ENCODE measurements at places on chromosomes 16 and 17.

DNA sequence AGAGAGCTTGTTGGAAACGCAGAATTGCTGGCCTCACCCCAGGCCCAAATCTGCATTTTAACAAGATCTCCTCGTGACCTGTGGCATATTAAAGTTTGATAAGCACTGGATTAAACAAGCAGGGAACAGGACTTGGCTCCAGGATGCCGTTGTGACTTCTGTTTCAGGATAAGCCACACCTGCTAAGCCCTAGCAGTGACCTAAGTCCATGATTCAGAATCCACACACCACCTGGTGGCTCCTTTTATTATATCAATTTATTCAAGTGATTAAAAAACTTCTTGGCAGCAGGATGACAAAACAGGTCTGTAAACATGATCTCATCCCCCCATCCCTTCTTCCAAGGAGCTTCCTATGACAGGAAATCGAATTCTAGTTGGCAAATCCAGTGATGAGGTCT, 9.1 kb downstream of the NAGPA start:
- DNase-seq: no peak

GRCh38 chr17:30299000-30299399, 7.3 kb upstream of the BLMH start:
- no peak for DNase-seq

DNA sequence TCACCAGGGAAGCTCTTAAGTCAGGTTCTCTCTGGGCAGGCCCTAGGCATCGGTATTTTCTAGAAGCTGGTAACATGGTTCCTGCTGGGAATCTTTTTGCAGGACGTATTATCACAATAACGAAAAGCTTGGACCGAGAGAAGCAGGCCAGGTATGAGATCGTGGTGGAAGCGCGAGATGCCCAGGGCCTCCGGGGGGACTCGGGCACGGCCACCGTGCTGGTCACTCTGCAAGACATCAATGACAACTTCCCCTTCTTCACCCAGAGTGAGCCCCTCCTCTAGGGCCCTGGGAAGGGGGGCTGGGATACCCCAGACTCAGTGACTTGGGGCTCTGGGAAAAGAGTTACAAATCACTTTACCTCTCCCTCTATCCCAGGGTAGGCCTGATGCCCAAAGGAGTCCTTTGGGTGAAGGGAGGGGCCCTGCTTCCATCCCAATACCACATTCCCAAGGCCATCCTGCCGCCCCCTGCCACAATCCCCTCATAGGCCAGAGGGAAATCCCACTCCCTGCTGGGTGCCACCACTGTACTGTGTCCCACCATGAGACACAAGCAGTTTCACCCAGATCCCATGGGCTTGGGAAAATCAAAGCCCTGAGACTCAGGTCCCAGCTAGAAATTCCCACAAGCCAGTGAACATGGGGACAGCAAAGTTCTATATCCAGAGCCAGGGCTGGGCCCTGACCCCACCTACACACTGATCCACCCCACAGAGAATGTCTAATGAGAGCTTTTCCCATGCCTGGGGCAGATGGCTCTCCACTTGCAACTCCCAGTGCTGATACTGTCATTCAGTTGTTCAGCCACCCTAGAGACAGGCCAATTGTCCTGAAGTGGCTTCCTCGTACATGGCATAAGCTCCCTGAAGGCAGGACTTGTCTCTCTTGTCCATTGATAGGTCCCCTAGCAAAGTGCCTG, 23.0 kb downstream of the CDH5 start:
- DNase-seq: no peak

GRCh38 chr17:77247048-77247541, 106.3 kb downstream of the SEC14L1 start:
- DNase-seq: no peak

DNA sequence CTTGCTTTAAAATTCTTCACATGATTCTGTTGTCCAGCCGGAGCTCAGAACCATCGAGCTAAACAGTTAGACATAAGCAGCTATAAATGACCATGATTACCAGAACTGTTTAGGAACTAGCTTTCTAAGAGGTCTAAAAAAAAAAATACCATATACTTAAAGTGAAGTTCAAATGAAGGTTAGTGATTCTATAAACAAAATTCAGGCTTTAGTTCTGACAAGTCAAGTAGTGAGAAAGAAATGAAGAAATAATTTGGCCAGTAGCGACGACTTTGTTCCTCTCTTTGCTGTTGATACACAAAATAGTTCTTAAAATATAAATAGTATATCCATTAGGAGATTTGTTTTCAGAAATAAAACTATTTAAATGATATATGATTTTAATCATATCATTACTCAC, 27.7 kb downstream of the ABCA8 start:
- DNase-seq: no peak

DNA sequence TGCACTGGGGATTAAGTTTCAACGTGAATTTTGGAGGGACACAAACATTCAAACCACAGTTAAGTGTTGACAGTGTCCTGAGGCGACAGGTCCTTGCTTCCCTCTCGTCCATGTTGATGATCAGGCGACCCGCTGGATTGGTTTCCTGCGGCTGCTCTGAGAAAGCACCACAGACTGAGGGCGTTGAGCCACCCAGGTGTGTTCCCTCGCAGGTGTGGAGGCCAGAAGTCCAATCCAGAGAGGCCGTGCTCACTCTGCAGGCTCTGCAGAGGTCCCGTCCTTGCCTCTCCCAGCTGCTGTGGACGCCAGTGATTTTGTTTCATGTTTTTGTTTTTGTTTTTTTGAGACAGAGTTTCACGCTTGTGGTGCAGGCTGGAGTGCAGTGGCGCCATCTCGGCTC, 22.4 kb upstream of the CBX2 start:
- DNase-seq: no peak

DNA sequence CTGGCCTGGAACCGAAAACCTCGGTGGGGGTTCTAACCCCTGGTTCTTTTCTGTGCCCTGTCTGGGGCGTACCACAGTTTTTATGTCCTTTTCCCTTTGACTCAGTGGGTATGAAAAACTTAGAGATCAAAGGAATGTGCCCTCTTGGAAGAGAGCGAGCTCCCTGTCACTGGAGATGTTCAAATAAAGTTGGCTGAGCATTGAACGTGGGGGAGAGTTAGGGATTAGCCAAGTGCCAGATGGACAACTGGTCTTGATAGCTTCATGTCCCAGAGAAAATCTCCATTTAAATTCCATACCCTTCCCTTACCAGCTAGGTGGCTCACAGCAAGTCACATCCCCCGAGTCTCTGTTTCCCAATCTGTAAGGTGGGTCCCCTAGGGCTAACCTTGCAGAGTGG, 9.5 kb downstream of the ADGRG1 start:
- DNase-seq: no peak

GRCh38 chr17:73429440-73430164, 117.8 kb upstream of the CDC42EP4 start:
- DNase-seq: peak; percentile 40

- no peak for DNase-seq
Measured at GRCh38 chr17:64277831-64278562, 14.9 kb upstream of the TEX2 start.

- no peak for DNase-seq
Measured at GRCh38 chr17:72850410-72851118, 241.9 kb downstream of the SLC39A11 start.

DNA sequence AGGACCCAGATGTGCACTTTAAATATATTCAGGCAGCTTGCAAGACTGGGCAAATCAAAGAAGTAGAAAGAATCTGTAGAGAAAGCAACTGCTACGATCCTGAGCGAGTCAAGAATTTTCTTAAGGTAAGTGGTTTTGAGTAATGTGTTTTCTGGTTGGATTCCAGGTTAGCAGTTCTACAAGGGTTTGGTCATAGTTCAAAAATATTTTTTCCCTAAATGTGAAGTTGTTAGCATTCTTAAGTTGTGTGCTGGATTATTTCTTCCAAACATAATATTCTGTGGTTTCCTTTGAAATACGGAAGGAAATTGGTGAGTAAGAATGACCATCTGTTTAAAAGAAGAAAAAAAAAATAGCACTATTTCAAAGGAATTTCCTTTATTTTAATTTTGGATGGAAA, 38.4 kb downstream of the PTRH2 start:
- no peak for DNase-seq

DNA sequence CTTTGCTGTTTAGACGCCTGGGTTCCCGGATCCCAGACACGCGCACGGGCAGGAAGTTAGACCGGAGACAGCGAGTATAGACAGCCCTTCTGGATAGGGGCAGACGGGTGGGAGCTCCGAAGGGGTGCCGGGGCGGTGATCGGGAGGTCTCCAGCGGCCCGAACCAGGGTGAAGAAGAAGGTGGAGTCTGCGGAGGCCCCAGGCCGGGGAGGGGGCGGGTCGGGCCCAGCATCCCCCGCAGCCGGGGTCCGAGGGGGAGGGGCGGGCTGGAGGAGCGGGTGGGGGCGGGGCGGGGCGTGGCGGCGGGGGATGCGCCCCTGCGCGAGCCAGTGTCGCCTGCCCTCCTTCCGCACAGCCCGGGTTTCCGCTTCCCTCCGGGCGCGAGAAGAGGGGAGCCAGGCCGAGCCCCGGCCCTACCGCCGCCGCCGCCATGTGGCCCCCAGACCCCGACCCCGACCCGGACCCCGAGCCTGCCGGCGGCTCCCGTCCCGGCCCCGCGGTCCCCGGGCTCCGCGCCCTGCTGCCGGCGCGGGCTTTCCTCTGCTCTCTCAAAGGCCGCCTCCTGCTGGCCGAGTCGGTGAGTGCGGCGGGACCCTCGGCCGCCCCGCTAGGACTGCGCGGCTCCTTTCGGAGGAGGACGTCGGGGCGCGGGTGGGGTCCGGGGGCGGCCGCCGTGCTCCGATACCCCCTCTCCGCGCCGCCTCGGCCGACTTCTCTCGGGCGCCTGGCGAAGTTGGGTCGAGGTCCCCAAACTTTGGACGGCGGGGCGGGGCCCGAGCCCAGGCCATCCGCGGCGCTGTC, at the start of gene CMTM3:
Gene CMTM3 (plus strand): TSS at position 329 of the 801 bp plus-strand sequence. CDS start 102 bp downstream, at position 431.
- no peak for DNase-seq

DNA sequence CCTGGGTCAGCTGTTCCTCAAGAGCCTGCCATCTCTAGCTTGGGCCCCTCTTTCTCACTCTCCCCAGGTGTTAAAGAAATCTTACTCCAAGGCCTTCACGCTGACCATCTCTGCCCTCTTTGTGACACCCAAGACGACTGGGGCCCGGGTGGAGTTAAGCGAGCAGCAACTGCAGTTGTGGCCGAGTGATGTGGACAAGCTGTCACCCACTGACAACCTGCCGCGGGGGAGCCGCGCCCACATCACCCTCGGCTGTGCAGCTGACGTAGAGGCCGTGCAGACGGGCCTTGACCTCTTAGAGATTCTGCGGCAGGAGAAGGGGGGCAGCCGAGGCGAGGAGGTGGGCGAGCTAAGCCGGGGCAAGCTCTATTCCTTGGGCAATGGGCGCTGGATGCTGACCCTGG, 6.8 kb downstream of the CNP start:
- no peak for DNase-seq

DNA sequence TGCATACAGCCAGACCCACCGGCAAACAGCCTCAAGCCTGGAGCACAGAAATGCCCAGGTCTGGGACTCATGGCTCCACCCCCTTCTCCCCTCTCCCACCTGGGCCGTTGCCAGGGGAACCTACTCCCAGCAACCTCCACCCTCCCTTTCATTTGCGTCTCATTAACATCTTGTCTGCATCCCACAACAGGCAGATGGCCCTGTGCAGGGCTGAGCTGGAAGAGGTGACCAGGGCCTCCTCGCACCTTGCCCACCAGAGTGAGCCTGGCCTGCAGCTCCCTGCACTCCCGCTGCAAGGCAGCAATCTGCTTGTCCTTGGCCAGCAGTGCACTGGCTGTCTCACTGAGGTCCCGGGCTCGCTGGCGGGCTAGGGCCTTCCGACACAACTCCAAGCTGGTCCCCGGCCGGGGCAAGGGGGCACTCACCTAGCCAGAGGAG, 3.3 kb downstream of the TSPOAP1 start:
- DNase-seq: no peak

DNA sequence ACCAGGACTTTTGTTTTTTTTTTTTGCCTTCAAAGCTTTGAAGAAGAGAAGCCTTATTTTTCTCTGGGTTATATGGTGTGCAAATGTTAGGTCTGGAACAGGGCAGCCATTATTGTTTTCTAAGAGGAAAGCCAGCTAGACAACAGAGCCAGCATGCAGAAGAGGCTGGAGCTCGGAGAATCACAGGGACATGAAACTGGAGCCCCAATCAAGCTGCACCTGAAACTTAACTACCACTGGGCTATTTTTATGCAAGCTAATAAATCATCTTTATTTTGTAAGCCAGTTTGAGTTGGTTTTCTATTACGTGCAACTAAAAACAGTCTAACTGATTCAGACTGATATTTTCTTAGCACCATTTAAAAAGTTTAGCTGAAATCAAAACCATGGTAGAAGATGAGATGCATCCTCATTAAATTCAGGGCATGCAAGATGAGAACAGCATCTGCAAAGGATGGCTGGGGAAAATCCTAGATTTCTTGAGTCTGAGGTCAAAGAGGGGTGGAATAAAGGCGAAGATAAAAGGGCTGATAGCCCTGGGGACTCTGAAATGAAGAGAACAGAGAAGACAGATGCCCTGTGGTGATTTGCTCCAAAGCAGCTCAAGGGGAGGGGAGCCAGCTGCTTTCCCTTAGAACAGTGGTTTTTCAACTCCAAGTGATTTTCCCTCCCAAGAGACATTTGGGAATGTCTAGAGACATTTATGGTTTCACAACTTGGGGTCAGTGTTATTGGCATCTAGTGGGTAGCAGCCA, 177.1 kb upstream of the WSCD1 start:
- no peak for DNase-seq

DNA sequence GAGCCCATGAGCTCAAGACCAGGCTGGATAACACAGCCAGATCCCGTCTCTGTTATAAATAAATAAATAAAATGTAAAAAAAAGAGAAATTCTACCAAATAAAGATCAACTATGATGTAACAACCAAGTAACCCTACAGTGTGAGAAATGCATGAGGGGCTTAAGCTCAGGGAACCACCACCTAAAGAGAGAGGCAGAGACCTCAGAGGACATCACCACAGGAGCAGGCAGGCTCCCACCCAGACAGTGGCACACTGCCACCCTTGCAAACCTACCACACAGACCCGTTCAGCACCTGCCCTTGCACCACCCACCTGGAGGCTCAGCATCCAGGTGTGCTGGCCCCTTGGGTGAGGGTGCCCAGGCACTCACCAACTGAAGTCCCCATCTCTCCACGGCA, 45.6 kb downstream of the ANKRD11 start:
- DNase-seq: no peak

GRCh38 chr17:64632606-64633005, 29.5 kb downstream of the SMURF2 start:
- no peak for DNase-seq

DNA sequence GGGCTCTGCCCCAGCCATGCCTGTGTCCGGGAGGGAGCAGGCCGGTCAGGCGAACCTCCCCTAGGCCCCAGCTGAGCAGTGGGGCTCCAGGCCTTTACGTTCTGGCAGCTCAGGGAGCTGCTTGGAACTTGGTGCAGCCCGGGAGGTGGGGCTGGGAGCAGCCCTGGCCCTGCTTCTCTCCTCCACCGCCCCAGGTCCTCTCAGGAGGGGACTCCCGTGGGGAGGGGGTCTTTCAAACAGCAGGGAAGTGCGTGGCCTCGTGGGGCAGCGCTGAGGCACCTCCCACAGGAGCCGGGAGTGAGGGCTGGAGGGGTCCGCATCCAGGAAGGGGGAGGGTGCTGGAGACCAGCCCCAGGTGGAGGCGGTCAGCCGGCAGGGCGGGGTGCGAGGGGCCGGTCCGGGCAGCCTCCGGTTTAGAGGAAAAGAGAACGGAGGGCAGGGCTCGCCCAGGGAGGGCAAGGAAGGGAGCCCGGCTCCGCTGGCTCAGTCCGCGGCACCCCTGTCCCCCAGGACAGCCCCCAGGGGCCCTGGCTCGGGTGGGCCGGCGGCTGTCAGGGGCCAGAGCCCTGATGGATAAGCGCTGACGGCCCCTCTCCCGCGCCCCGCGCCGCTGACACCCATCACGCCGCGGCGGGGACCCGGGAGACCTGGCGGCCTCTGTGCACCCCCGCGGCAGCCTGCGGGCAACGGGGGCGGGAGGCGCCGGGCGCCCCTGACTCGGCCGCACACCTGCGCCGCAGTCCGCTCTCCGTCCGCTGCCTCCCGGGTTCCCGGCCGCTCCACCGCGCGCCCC, 587 bp upstream of the PRR35 start:
- no peak for DNase-seq

Data from cerebellar nuclear complex (tissue), 1 donor.